NCI-H187 (cell line): ENCODE measurements at places on chromosomes 4 and X.

- no peak for DNase-seq
Observed at GRCh38 chr4:183468210-183469095, 24.0 kb downstream of the CDKN2AIP start.

GRCh38 chr4:13355111-13355880, 128.8 kb downstream of the RAB28 start:
- no peak for DNase-seq

DNA sequence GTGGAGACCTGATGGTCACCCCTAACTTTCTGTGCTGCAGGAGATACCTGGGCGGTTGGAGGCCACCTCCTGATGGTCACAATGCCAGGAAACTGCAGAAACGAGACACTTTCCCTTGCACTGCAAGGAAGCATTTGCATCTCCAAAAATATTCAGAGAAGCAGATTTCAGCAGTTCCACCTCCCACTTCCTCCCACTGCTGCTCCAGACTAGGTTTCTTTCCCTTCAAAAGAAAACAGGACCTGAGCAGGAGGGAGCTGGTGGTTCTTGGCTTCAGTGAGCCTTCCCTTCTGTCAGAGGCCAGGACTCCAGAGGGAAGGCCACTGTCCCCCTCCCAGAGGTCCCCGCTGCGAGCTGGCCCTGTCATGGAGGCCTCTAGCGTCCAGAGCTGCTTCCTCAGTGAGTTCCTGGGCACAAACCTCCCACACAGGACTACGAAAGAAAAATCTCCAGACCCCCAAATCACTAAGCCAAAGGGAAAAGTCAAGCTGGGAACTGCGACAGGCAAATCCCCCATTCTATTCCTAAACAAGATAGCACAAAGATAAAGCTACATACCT, 35.9 kb downstream of the GPM6B start:
- no peak for DNase-seq

GRCh38 chr4:130738233-130738632, 1642.3 kb downstream of the C4orf33 start:
- DNase-seq: no peak
